ENCODE measurements at places on chromosomes 7 and 10.

DNA sequence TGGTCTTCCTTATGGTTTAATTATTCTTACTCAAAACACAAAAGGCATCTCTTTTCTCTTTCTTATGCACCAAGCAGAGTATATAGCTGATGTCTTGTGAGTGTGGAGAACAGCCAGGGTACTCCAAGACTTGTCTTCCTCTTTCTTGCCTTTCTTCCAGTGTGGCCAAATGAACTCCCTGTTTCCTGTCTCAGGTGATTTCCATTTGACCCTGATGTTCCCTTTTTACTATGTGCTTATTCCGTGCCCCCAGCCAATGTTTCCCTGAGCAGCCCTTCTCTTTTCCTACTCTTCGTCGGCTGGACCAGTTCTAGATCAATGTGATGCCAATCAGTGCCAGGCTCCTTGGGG lies 12.6 kb downstream of the OR9A4 start:
- DNase-seq = no peak

- DNase-seq = peak; percentile 59
These were observed 21.4 kb upstream of the TPST1 start for GRCh38 chr7:66183700-66184099.

DNA sequence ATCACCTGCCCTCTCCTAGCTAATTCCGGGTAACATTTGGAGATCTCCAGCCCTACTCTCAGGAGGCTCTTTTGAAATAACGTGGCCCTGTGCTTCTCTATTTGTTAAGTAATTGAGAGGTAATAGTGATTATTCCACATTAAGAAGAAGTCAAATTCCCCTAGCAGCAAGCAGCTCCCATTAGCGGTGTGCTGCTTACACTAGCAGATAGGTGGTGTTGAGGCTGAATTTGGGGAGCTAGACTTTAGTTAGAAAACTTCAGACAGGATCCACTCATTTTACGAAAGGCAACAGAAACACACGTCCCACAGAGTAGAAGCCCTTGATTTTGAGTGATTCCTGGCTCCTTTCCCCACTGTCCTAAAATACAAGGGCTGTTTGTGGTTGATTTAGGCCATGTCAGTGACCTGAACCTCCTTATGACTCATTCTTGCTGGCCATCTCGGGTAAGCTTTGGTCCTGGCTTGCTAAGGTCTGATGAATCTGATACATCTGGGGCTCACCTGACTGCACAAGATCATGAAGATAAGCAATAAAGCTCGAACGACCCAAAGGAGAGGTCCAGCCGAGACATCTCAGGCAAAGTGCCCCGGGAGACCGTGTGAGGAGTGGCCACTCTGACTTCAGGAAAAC lies 77.2 kb downstream of the FAM204A start:
- peak; percentile 26 for DNase-seq

DNA sequence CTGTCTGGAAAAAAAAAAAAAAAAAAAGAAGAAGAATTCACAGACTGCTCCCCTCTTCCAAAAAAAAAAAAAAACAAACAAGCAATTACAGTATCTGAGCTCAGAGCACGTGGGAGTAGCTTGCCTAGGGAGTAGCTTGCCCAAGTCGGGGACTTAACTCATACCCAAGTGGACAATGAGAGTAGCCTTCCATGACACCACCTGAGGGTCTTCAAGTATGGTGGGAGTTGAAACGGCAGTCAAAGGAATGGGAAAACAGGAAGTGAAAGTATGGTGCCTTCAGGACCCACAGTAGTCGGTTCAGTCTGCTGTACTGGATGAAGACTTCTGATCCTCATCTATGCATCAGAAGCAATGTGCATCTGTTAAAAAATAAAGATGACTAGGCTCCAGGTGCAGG lies 10.6 kb downstream of the VOPP1 start:
- DNase-seq = no peak

- peak; percentile 14 for DNase-seq
These were observed 80.6 kb upstream of the TBX20 start for GRCh38 chr7:35334506-35334905.

- DNase-seq = no peak
These were observed 121.8 kb downstream of the SGMS1 start for GRCh38 chr10:50501924-50502452.

DNA sequence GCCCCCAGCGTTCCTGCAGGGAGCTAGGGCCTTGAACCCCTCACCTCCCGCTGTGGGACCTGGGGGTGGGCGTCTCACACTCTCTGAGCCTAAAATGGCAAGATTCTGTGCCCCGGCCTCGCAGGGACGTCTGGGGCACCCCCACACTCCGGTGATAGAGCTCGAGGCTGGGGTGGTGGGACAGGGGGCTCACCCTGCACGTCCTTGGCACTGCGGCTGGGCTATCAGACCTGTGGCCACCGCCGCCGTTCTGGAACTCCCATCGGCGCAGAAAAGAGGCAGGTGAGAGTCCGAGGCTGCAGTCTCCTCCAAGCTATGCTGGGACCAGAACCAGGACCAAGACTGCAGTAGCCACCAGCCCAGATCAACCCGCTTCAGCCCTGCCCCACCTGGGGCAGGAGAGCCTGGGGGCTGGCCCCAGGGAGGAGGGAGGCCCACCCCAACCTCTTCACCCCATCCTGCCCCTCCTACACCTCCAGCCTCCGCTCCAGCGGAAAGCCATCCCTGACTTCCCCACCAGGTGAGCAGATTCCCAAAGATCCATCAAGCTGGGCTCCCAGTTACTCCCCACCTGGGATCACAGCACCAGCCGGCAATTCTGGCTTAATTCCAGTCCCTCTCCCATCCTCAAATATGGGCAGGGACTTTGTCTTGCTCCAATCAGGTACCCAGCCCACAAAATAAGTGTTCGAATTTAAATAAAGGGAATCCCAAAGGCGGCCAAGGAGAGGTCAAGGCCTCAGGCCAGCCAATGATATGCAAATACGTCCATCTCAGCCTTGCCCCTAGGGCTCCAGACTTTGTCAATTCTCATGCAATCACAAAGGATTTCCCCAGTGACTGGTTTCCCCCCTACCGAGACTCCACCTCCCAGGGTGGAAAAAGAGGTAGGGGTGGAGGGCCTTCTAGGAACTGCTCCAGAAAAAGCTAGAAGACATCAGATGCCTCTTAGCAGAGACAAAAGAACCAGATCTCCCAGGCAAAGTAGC lies 16.4 kb downstream of the TNRC18 start:
- no peak for DNase-seq

DNA sequence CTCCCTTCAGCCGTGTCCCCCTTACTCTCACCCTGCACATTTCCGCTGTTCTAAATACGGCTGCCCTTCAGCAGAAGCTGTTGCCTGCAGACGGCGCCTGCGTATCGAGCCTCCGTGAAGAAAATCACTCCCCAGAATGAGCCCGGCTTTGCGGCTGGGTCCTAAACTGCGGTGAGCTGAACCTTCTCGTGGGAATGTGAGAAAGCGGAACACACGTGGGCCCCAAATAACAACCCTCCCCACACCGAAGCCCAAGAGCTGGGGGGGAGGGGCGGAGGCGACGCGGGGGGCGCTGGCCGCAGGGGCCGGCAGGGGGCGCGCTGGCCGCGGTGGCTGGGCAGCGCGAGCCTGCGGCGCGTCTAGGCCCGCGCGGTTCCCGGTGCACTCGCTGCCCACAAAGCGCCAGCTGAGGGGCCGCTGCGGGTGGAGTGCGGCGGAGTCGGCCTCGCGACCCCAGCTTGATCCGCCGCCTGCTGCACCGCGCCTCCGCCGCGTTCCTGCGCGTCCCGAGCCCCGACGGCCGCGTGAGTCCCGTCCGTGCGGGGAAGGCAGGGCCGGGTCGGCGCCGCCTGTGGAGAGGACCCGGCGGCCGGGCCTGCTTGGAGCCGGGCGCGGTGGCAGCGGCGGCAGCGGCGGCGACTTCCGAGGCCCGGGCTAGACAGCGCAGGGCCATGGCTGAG lies at the start of gene ZNF398:
Gene ZNF398, plus strand, starts transcription at position 382 of the 680 bp plus-strand sequence. Its CDS starts 290 bp downstream, at position 672.
- DNase-seq = no peak

- no peak for DNase-seq
These were observed 47.9 kb upstream of the MYL10 start for GRCh38 chr7:101676956-101677355.

DNA sequence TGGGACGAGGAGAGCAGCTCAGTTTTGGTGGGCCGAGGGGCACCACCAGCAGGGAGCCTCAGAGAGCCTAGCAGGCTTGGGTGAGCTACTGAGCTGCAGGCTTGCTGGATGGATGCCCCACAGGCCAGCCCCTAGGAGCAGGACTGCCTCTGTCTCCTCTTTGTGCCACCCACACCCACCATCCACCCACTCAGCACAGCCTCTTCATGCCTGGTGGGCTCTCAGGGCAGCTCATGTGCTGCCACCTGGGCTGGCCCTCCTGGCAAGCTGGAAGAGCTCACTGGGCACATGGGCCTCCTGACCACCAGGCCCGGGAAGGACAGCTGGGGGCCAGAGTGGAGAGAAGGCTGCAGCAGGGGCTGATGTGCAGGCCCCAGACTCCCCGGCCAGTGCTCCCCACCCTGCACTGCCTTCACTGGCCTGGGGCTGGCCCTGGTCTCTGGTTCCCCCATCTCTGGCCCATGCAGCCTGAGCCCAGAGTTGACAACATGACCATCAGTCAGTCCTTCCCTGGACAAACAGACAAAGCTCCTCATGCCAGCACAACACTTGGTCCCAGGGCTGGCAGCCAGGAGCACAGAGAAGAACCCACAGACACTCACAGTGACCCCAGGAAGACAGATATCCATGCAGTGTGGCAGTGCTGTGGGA lies 8.2 kb downstream of the RASGEF1A start:
- no peak for DNase-seq

- DNase-seq = peak; percentile 63
These were observed 281.2 kb upstream of the VSTM2A start for GRCh38 chr7:54260941-54261371.
